Stimulated activated CD8-positive, alpha-beta memory T cell treated with anti-CD3 and anti-CD28 coated beads, Interleukin-4, amount 100 ng/mL, for 1 hour (primary cell): ENCODE measurements at places on chromosomes 7 and 10.

GRCh38 chr10:77686096-77686495, 48.5 kb upstream of the KCNMA1 start:
- no peak for DNase-seq

DNA sequence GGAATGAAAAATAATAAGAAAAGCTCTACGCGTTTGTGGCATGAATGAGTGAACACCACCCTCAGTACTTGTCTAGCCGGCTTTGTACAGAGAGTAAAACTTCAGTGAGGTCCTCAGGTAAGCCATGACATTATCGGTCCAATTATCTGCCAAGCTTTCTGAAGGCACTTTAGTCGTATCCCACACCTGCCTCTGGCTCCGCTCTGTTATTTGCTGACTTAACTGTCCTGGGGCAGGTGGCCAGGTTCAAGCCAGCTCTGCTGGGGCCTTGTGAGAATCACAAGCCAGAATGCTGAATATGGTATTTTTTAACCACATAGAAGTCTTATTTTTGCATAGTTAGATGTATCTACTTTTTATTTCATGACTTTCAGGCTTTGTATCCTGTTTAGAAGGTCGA, 66.0 kb upstream of the FHIP2A start:
- no peak for DNase-seq

- DNase-seq = no peak
These were observed 49.6 kb downstream of the SEMA3C start for GRCh38 chr7:80869106-80869784.

GRCh38 chr7:76008156-76008687, 13.8 kb upstream of the TMEM120A start:
- no peak for DNase-seq

DNA sequence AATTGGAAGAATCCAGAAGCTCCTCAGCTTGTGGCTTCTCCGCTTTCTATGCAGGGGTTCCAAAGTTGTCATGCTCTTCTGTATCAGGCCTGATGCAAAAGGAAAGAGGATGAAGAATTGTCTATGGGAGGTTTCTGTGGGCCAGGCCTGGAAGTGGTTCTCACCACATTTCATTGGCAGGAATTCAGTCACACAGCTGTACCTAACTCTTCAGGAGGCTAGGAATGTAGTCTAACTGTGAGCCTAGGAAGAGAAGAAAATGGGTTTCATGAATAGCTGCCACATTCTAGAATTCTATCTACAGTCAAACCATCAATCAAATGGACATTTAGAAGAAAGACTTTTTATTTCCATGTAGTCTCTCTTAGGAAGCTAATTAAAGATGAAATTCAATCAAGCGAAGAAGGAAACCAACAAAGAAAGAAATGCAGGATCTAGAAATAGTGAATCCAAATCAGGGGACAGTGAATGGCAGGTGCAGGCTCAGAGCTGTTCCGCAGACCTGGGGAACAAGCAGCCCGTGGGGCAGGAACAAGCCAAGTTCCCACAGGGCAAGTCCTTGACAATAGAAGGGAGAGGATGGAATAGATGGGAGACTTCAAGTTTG, 25.4 kb upstream of the USP6NL start:
- DNase-seq = no peak

DNA sequence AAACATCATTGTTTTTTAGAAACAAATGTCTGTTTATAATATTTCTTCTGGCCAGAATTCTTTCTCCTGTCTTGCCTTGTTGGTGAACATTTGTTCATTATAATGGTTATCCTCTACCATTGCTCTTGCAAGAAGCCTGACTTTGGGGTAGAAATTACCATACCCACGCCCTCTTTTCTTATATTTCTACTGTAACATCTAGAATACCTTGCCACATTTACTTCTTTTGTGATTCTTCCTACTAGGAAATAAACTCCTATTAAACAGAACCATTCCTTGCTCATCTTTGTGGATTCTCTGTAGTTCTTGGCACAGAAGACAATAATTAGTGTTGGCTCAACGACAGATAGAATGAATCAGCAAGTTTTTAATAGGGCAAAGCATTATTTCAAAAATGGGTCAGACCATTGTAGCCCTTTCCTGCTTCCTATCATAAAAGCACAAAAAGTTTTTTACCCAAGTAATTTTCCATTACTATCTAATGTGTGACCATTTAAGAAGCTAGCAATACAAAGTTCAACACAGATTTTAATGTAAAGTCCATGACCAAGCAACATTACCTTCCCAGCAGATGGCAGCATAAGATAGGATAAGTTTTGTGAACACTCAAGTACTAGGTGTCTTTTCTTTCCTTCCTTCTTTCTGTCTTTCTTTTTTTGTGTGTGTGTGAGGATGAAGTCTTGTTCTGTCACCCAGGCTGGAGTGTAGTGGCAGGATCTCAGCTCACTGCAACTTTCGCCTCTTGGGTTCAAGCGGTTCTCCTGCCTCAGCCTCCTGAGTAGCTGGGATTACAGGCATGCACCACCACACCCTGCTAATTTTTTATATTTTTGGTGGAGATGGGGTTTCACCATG, 270.4 kb downstream of the HGF start:
- no peak for DNase-seq

GRCh38 chr10:80516506-80517075, 21.1 kb upstream of the SH2D4B start:
- DNase-seq = no peak

DNA sequence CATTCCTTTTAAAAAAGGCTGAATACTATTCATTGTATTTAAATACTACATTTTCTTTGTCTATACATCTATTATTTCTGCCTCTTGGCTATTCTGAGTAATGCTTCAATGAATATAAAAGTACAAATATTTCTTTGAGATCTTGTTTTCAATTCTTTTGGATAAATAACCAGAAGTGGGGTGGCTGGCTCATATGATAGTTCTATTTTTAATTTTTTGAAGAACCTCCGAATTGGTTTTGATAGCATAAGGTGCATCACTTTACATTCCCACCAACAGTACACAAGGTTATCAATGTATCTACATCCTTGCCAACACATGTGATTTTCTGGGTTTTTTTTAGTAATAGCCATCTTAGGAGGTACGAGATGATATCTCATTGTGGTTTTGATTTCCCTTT, 72.5 kb downstream of the ZNF277 start:
- DNase-seq = no peak

DNA sequence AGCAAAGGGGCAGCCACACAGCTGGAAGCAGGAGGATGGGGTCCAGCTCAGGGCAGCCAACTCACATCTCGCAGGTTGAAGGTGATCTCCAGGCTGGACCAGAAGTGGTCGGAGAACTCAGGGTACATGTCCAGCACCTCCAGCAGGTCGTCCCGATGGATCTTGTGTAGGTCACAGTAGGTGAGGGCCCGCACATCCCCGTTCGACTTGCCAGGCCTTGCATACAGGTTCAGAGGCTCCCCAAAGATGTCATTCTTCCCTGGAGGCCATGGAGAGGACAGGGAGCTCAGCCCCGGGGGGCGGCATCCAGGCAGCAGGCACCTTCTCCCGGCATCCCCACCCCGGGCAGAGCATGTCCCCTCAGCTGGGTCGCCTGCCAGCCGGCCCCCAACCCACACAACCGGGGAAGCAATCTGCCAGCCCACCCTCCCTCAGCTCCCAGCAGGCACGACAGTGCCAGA, 29.3 kb downstream of the KCNH2 start:
- DNase-seq = no peak

DNA sequence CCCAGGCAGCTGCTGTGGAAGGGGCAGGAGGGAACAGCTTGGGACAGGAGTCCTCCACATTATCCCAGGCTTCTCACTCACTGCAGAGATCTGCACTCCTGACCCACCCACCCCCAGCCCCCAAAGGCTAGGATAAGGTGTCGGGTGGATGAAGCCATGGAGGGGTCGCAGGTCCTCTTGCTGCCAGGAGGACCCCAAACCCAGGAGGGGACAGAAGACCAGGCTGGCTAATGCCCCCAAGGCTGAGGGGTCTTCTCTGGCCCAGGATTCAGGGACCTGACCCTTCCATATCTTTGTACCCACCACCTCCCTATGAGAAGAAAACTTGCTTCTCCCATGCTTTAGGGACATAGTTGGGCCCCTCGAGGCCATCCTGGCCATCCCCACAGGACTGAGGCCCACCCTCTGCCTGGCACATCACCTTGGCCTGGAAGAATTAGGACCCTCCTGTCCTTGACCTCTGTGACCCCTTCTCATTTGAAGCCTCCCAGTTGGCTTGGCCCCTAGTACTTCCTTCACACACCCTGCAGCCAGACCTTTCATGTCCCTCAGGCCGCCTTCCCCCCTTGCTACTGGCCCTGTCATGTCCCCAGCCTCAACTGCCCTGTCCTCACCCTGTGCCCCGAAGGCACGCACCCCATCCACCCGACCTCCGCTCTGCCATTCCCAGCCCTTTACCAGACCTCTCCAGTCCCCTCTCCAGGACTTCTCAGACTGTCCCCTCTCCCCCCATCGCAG, 21.6 kb downstream of the KCNH2 start:
- no peak for DNase-seq

DNA sequence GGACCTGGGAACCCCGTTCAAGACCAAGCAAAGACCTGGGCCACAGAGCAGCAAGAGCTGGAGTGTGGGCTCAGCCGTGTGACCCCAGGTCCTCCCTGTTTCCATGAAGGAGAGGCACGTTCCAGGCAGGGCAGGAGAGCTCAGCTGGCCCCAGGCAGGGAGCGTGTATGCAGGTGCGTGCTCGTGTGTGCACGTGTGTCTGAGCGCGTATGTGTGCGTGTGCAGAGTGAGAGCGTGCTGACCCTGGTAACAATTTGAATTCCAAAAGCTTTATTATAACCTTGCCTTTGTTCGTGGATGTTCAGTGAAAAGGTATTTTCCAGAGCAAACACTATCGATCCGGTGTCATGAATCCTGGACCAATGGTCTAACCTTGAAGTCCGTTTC, 54.6 kb downstream of the FOXL3 start:
- no peak for DNase-seq

GRCh38 chr7:18896343-18896975, 221.0 kb downstream of the TWIST1 start:
- no peak for DNase-seq

DNA sequence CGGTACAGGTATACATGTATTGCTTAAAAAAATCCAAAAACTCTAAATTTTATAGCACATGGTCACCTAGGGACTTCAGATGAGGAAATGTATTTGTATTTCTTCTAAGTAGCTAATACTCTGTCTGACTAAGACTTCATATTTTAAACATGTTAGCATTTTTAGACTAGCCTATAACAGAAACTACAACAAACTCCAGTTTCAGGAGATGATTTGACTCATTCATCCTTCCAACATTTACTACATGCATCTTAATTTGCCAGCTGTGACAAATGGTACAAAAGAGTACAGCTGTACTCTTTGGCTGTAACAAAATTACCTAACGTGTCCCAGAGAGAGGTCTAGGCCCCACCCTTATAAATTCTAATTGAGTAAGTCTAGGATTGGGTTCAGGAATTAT, 22.2 kb downstream of the TMEM209 start:
- no peak for DNase-seq

- DNase-seq = no peak
These were observed 205.3 kb upstream of the HDAC9 start for GRCh38 chr7:18290223-18290622.

- DNase-seq = no peak
These were observed 789 bp downstream of the PDGFA start for GRCh38 chr7:518630-519483.

DNA sequence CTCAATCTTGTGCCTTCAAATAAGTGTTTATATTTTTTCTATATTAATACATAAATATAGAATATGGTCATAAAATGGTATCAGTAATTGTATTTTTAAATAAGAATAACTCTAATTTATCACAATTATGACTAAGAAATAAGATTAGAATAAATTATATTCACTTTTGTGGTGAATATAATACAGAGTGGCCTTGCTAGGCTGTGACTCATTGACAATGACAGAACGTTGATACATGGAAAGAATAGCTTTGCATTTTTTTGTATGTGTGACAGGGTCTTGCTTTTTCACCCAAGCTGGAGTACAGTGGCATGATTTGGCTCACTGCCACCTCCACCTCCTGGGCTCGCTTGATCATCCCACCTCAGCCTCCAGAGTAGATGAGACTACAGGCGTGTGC, 47.8 kb upstream of the PCLO start:
- DNase-seq = no peak

DNA sequence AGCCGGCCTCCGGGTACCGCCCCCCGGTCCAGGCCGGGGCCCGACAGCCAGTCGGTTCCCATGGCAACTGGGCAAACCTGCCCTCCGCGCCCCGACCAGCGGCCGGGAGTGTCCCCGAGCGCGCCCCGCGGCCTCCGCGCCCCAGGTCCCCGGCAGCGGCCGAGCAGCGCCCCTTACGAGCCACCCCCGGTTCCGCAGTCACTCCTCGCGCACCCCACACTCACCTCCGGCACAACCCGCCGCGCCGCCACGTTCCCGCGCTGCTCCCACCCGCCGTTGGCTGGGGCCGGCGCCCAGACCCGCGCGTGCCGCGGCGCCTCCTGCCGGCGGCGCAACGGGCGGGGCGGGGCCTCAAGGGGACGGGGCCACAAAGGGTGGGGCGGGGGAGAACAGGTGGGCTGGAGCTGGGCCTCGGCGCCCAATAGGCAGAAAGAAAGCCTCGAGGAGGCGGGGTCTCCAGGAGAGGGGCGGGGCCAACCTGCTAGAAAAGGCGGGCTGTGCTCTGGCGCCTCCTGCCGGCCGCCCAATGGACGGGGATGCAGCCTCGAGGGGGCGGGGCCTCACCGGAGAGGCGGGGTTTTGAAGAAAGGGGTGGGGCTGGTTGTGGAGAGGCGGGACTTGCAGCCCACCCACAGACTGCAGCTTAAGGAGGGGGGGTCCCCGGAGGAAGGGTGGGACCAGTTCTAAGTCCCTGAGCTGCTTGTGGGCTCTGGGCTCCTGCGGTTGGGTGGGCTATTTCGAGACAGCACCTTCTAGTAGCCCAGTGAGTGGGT, at the start of gene RADIL:
TSS of gene RADIL (minus strand) at position 345 of the 773 bp plus-strand sequence. CDS start 5,577 bp downstream, outside the sequence.
- peak; percentile 66 for DNase-seq

DNA sequence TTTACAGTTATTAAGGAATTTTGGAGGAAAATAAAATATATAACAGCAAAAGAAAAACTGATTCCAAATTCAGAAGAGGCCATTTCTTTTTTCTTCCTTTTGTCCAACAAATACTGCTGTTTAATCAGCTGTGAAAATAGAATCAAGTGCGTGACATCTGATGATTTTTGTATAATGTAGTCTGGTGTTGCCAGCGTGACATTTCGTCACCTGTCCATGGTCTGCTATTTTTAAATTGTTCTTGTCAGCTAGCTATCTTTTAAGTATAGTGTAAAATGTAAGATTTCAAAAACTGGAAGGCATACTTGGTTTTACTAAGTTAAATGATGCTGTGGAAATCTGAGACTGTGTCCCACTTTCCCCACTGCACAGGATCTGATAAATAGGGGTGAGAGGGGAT, 105.9 kb downstream of the CPEB3 start:
- no peak for DNase-seq

DNA sequence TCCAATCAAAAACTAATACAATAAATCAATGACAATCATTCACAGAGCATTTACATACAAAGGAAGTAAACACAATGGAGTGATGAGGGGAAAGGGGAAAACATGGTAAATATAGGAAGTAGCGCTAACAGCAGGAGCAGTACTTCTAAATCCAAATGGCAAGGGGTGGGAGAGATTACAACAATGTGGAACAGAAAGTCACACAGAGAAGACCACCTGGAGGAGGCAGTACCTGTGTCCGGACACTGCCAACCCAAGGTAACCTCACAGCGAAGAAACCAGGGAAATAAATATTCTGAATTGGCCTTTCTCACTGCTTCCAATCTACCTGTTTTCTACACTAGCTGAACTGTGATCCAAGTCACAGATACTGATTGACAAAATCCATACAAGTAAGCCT, 58.2 kb downstream of the ABI1 start:
- DNase-seq = no peak

GRCh38 chr10:35392482-35393228, 56.3 kb downstream of the CCNY start:
- no peak for DNase-seq
